ENCODE measurements at places on chromosomes 2 and 18. TPM values are rescaled to one million over a fixed set of nuclear protein-coding genes. Genes with fewer than 3 reads are reported as not detected.
A peak's percentile ranks its signal among the peaks of the same experiment; 100 is the strongest.

GRCh38 chr18:37253394-37254235 is 312.0 kb downstream of the CELF4 start:
- H3K36me3 ChIP-seq = no peaks in the 10 kb centered on the region
- no peaks in the 10 kb centered on the region for H3K4me1 ChIP-seq
- H3K27ac ChIP-seq = no peak overlapping the region
- no peak overlapping the region for H3K4me3 ChIP-seq

- no peak overlapping the region for H3K27ac ChIP-seq
- no peak overlapping the region for H3K4me3 ChIP-seq
- H3K4me1 ChIP-seq = peaks cover 8% of the 10 kb centered on the region
- H3K36me3 ChIP-seq = no peaks in the 10 kb centered on the region
- DNase-seq = no peak
Measured at GRCh38 chr2:232613538-232614134, 19.8 kb upstream of the EFHD1 start.

DNA sequence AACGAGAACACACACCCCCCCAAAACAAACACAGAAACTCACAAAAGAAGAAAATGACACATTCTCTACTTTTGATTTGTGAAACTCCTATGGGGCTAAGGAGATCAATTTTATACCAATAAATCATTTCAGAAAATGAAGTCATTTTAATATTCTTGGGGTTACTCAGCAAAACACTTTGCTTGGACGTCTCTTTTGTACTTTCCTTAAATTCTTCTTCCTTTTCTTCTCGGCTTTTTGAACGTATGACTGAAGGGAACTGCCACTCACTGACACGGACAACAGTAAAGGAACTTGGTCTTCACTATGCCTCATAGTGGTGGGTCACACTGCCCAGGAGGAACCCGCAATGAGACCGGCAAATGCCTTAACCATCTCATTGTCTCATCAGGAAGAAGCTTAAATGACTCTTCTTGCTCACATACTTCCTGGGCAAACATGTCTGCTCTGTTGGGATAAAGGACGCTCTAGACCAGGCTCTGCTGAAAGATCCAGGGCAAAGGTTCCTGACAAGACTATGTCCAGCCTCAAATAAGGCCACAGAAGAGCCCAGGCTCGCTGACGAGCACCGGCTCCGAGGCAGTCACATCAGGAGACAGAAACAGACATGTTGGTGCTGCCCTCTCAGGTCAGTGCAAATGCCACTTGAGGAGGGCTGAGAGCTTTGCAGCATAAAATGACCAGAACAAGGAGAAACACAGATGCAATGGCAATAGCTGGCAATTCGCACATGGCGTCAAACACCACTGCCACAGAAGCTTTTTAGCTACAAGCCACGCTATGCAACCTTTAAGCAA is 205.5 kb downstream of the TGIF1 start:
- H3K27ac ChIP-seq = peak overlapping the region; percentile 11
- no peak overlapping the region for H3K4me3 ChIP-seq
- H3K4me1 ChIP-seq = peaks cover 40% of the 10 kb centered on the region
- no peaks in the 10 kb centered on the region for H3K27me3 ChIP-seq
- H3K36me3 ChIP-seq = peaks cover 17% of the 10 kb centered on the region

- peaks cover 41% of the 10 kb centered on the region for H3K4me1 ChIP-seq
- H3K27ac ChIP-seq = 0 out of 2 replicates have a peak overlapping the region, but pooled peaks have one; percentile 24
- no peak overlapping the region for H3K4me3 ChIP-seq
- no peak for DNase-seq
Measured at GRCh38 chr18:23380817-23381216, 72.3 kb upstream of the RIOK3 start.

DNA sequence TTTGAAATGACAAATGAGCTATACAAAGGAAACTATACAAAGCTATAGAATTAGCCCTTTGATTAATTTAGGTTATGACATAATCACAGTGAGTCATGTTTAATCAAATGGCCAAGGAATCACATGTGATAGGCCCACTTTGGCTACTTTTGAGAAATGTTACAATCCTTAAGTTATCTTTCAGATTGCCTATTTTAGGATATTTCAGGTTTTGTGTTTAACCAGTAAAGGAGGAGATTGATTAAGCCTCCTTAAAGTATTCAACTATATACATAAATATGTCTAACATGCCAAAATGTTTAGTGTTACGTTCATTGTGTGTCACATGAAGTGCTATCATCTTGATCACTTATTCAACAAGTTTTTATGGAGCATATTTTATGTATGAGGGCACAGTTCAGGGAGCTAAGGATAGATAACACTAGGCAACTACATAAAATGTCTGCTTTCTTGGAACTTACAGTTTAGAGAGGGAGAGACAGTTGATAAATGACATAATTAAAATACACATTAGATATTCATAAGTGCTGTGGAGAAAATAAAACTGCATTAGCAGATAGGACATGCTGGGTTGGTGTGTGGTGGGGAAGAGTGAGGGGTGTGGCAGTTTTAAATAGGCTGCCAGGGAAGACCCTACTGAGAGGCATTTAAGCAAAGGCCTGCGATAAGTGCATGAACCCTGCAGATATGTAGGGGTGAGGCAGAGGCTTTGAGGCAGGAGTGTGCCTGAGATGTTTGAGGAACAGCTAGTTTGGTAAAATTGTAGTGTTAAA is 77.2 kb downstream of the LTBP1 start:
- peak overlapping the region; percentile 72 for H3K4me3 ChIP-seq
- H3K27me3 ChIP-seq = no peaks in the 10 kb centered on the region
- DNase-seq = no peak
- peak overlapping the region; percentile 88 for H3K27ac ChIP-seq
- H3K4me1 ChIP-seq = peaks cover 54% of the 10 kb centered on the region

- H3K4me1 ChIP-seq = peaks cover 6% of the 10 kb centered on the region
- no peaks in the 10 kb centered on the region for H3K36me3 ChIP-seq
- no peak overlapping the region for H3K4me3 ChIP-seq
- no peak for DNase-seq
Measured at GRCh38 chr2:25256488-25256875, 85.2 kb downstream of the DNMT3A start.

DNA sequence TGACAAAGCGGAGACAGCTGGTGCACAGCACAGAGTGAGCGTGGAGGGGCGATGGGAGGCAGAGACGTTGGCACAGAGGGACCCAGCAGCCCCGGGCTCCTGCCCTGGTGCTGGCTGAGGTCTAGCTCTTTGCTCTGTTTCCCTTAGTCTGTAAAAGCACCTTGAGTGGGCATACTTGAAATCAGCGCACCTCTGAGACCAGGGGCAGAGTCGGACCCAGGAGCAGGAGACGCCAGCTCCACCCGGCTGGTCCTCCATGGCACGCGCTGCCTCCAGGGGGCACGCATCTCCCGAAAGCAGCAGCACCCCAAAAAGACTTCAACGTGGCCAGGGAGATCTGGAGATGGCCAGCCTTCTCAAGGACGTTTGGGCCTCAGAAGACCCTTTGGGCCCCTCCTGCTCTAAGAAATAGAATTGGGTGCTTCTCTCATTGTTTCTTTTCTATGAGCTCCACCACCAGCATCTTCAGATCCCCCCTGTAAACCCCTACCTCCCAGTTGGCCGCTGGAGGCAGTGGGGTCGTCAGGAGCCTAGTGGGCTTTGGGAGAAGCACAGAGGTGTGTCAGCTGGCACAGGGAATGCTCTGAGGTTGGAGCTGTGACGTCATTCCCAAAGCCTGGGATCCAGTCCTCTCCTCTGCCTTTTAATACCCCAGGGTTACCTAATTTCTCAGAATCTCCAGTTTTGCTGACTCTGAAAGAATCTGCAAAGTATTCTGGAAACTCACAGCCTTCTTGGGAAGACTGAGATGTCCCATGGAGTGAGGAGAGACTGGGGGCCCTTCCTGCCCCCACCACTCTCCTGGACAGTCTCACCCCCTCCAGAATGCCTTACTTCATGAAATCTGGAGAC is 58.9 kb downstream of the CIB4 start:
- no peak for DNase-seq
- no peak overlapping the region for H3K4me3 ChIP-seq
- H3K27me3 ChIP-seq = peaks cover 58% of the 10 kb centered on the region
- H3K36me3 ChIP-seq = no peaks in the 10 kb centered on the region
- no peaks in the 10 kb centered on the region for H3K4me1 ChIP-seq
- H3K27ac ChIP-seq = no peak overlapping the region

GRCh38 chr18:40534723-40535122 is 1420.3 kb upstream of the PIK3C3 start:
- no peak overlapping the region for H3K27ac ChIP-seq
- no peak overlapping the region for H3K4me3 ChIP-seq
- H3K36me3 ChIP-seq = no peaks in the 10 kb centered on the region
- peaks cover 3% of the 10 kb centered on the region for H3K27me3 ChIP-seq
- no peak for DNase-seq

Gene TEKT4
- total RNA-seq = not detected

Gene SERPINB3
- total RNA-seq = not detected

Gene FMNL2
- 13.3 TPM for total RNA-seq
